ENCODE measurements at places on chromosomes 13 and 19. TPM values are rescaled to one million over a fixed set of nuclear protein-coding genes. Genes with fewer than 3 reads are reported as not detected.

Gene CEACAM6
- not detected for total RNA-seq

Gene NXNL1
- total RNA-seq: not detected

Gene FFAR2
- total RNA-seq: not detected

Gene LRRC63
- not detected for total RNA-seq

Gene ZNF83
- 21.2 TPM for total RNA-seq

Gene PVR
- total RNA-seq: 13.4 TPM

Gene ZNF540
- total RNA-seq: 1.1 TPM

Gene FOXO1
- total RNA-seq: 33.1 TPM
